ENCODE measurements at places on chromosomes 11 and 22.
A peak's percentile ranks its signal among the peaks of the same experiment; 100 is the strongest.

DNA sequence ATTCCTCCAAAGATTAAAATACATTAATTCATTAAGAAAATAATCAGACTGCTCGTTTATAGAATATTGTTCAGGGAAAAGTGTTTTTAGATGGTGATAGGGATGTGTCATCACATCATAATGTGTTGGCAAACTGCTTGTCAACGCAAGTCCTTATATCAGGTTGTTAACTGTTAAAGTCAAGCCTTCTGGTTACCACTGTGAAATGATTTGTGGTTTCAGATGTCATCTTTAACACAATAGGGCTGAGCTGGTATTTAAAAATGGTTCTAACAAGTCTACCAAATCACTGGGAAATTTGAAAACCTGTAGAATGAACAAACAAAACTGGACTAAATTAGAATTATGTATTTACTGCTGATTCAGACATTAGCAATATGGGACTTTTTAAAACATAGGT lies 2.4 kb upstream of the MMP13 start:
- DNase-seq, result no peak

DNA sequence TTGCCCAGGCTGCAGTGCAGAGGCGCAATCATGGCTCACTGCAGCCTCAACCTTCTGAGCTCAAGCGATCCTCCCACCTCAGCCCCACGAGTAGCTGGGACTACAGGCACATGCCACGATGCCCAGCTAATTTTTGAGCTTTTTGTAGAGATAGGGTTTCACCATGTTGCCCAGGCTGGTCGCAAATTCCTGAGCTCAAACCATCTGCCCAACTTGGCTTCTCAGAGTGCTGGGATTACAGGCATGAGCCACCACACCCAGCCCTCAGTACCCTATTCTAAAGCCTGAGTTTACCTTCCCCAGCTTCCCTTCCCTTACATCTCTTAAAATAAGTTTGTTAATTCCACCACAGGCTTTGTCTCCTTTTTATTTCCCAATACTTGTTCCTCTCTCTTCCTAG lies 59.1 kb downstream of the AMBRA1 start:
- DNase-seq, result no peak

- peak; percentile 29 for DNase-seq
Observed at GRCh38 chr11:45332276-45332934, 46.3 kb upstream of the SYT13 start.

DNA sequence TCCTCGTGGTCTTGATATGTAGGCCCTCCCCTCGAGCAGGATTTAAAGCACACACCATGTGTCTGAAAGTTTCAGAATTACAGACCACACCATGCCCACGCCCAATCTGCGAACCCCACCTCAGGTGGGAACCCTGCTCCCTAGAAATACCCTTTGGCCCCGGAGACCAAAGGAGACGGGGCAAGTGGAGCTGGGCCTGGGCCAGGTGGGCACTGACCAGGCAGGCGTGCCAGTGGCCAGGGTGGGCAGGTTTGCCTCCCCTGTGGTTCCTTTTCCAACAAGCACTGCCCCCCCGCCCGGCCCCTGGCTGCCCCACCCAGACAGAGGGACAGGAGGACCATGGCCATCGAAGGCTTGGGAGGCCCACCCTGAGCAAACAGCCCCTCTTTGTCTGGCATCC lies 400.4 kb downstream of the TBC1D22A start:
- no peak for DNase-seq

DNA sequence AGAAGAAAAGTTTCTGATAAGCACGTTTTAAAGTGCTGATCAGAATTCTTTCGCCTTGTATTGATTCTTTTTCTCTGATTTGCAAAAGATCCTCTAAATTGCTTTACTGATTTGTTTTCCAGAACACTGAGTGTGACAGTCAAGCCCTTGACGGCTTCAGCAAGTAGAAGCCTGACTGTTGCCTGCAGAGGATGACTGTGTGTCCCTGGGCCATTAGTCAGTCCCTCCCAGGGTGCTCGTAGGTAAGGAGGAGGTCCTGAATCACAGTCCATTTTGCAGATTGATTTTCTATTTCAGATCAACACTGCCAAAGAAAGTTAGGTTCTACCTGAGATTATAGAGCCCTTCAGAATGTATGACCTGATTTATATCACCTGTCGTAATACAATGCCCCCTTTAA lies 38.6 kb upstream of the POGLUT3 start:
- DNase-seq, result no peak

DNA sequence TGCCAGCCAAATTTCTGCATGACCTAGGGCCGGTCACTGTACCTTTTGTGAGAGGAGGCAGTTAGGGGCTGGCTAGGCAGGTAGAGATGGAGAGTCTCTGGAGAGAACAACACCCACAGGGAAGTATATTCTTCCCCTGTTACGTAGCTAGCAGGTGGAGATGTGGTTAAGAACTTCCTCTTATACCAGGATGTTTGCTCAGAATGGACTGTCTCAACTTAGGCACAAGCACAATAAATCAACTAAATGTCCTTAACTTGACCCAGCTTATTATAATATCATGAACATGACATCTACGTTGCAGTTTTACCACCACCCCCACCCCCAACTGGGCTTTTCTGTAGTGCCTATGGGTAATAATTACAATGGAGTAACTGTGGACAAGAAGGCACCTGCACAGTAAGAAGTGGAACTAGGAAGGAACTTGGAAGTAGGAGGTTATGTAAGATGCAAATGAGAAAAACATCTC lies 60.7 kb upstream of the MPEG1 start:
- no peak for DNase-seq

DNA sequence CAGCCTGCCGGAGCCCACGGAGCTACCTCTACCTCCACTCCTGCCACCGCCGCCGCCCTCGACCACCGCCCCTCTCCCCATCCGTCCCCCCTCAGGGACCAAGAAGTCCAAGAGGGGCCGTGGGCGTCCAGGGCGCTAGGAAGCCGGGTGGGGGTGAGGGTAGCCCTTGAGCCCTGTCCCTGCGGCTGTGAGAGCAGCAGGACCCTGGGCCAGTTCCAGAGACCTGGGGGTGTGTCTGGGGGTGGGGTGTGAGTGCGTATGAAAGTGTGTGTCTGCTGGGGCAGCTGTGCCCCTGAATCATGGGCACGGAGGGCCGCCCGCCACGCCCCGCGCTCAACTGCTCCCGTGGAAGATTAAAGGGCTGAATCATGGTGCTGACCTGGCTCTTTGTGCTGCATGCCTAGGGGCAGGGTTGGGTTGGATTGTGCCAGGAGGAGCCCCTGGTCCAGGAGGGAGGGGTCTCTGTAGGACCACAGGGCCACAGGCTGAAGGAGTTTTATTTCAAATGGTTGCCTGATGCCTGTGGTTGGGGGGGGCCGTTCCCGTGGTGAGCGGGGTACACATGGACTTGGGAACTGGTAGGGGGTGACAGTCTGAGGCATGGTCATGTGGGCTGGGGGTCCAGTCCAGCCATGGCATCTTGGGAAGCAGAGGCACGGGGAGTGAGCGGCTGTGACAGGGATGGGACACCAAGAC lies 2.3 kb downstream of the PTPRCAP start:
- DNase-seq, result no peak

DNA sequence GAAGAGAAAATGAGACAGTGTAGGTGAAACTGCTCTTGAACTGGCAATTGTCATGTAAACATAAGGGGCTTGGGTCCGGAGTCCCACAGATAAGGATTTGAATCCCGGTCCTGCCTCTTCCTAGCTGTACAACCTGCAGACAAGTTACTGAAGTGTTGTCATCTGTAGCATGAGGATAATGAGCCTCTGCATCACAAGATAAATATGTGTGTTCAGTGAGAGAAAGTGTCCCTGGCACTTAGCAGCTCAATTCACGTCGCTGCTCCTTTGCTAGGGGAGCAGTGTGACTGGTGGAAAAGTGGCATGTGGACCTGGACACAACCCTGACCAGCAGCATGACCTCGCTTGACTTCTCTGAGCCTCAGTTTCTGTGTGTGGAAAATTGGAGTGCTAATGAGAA lies 73.7 kb upstream of the NECTIN1 start:
- DNase-seq, result no peak

DNA sequence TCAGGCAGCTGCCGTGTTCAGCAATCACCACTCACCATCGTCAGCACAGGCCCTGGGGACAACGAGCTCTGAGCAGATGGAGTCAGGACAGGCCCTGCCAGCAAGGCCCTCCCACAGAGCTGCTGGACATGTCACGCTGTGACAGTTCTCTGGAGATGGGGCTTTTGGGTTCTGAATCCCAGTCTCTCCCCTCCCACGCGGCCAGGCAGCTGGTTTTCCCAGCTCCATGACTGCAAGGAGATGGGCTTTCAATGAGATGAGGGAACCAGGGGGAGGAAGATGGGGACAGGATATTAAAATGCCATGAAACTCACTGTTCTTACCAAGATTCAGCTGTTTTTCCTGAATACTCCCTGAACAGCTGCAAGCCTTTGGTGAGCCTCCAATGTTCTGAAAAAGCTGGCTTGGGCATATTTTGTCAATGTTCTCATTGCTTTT lies 305.9 kb downstream of the BRD1 start:
- DNase-seq, result no peak

DNA sequence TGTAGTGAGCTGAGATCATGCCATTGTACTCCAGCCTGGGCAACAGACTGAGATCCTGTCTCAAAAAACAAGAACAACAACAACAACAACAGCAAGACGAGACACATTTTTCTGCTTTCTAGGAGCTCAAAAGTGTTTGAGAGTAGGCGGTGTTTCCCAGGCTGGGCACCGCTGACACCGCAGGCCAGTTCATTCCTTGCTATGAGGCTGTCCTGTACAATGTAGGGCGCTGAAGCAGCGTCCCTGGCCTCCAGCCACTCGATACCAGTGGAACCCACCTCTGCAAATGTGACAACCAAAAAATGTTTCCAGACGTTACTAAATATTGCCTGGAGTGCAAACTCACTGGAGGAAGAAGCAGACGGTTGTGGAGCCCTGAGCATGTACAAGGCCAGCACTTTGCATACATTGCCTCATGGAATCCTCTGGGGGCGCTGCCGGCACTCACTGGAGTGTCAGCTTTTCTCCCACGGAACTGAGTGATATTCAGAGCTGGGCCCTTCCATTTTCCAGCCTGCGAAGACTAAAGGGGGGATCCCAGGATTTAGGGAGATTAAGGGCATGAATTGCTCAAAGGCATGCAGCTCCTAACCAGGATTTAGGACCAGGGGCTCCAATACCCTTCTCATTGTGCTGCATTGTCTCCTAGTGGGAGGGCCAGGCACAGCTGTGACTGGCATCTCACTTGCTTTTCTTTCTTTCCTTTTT lies 5.8 kb upstream of the MIEF1 start:
- peak; percentile 38 for DNase-seq

- DNase-seq, result no peak
Observed at GRCh38 chr11:92222701-92223100, 1.9 kb upstream of the FAT3 start.

DNA sequence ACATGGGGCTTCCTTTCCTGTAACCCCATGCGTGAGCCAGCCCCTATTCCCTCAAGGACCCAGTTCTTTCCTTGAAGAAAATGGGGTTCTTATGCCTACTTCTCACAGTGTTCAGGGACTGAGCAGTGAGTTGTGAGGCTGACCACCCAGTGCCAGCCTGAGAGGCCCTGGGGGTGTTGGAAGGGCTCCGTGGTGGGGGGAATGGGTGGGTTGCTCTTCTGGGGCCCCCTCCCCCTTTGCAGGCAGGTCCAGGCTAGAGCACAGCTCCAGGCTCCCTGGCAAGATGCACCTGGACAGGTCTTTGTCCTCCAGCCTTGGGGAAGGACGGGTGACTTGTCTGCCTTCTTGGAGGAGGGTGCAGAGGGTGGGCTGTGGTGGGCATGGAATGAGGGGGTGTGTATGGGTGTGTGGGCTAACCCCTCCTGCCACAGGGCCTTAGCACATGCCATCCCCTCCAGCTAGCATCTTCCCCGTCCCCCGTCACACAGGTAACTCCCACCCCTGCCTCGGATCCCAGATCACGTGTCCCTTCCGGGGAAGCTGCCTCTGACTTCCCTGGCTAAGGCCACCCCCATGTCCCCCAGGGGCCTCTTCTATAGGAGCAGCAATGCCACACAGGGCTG lies 64.6 kb downstream of the MYEOV start:
- no peak for DNase-seq

DNA sequence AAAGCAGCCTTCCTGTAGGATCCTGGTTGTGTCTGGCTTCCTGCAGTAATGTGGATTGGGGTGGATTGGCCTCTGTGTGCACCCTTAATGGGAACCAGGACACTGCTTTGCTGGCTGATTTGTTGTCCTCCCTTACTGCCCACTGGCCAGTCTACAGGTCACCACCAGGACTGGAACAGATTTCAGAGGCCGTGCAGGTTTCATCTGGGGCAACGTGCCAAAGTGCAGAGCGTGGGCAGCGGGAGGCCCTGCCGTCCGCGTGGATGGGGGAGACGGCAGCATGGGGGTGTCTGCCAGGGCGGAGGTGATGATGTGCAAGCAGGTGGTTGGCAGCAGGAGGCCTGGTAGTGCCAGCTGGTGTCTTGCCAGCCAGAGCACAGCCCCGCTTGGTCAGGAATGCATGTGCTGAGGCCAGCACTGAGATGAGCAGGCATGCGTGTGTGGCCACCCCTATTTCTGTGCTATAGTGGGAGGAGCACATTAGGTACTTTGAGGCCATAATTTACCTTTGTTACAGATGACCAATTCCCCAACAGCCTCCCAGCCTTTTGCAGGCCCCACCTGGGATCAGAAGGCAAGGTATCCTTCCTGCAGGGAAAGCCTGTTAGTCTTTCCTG lies 24.3 kb downstream of the BCR start:
- DNase-seq, result peak; percentile 46

GRCh38 chr11:67548555-67549110 lies 25.4 kb upstream of the CABP2 start:
- no peak for DNase-seq

DNA sequence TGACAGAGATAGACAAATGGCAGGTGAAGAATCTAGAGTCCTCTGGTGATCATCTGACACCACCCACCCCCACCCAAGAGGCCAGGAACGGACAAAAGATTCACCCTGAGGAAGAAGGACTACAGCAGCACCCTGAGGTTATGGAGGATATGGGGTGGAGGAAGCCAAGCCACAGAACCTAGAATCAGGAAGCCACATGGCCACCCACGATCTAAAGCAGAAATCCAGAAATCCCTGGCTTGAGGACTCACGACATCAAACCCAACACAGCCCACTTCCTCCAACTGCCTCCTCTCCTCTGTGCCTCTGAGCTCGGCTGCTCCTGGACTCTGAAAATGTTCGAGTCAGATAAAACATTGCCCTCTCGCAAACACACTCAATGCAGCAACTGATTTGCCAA lies 364.3 kb downstream of the SHANK2 start:
- no peak for DNase-seq

GRCh38 chr22:38490915-38491314 lies 15.2 kb downstream of the DDX17 start:
- peak; percentile 16 for DNase-seq
